ENCODE measurements at places on chromosomes 5 and 9.
A peak's percentile ranks its signal among the peaks of the same experiment; 100 is the strongest.

- no peak for DNase-seq
Measured at GRCh38 chr9:23606107-23606506, 219.9 kb downstream of the ELAVL2 start.

- DNase-seq: no peak
Measured at GRCh38 chr9:69199769-69200470, 25.8 kb downstream of the TJP2 start.

DNA sequence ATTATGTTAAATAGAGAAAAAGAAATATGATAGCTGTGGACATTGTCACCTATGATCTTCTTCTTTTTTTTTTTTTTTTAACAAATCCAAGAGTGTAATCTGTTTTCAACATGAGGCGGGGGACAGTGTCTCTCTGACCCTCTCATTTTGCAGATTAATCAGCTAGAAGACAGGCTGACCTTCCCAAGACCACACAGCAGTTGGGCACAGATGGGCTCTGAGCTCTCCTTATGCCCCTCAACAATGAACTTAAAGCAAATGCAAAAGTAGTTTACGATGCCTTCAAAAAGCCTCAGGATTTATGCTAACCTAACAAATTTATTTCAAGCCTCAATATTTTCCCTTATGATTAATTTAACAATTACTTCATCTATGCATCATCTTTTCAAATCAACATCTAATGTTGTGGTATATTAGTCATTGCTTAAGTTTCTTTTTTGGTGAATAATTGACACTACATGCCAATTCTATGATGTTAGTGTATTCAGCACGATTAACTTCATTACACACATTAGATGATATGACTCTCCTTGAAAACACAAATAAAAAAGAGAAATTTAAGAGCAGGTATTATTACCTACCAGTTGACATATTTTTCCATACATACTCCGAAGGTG is 7.4 kb downstream of the NFIL3 start:
- DNase-seq: no peak

- no peak for DNase-seq
Measured at GRCh38 chr5:97071101-97071500, 71.3 kb downstream of the LIX1 start.

DNA sequence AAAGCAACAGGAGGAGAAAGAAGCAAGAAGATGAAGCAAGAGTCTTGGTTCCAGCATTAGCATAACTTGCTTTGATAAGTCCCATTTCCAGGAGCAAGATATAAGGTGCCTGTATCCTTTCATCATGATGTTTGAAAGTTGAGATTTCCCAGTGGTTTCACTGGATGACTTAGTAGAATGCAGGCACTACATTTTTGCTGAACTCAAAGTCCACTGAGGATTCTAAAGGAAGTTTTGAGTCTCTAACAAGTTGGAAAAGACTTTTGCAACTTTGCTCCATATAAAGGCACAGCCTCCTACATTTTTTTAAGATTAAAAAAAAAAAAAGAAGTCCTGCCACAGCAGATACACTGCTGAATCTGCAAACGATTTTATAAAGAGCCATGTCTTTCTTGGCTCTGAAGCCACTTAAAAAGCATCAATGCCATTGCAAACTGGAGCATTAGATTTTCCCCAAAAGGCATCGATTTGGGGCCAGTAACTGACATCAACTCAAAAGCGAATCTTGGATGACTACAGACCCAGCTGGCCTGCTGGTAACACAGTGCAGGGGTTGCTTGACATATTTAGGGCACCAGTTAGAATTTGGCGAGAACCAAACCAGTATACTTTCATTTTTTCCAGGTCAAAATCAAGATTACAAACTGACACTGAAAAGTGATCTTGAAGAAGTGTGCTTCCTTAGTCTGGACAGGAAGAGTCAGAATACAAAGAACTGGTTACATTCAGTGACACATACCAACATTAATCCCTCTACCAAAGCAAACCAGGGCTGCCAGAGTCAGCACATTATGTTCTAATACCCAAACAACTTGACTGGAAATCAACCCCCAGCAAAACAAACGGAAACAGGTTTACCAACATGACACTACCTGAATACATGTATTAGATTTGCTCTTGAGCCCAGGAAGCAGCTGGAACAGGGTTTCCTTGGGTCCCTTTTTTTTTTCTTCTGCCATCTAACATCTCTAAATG is 39.1 kb upstream of the KCNV2 start:
- DNase-seq: no peak

- DNase-seq: no peak
Measured at GRCh38 chr5:169112016-169112415, 188.9 kb downstream of the SLIT3 start.

GRCh38 chr9:25418974-25419373 is 259.3 kb downstream of the TUSC1 start:
- DNase-seq: no peak

- no peak for DNase-seq
Measured at GRCh38 chr9:86324901-86325300, 29.3 kb downstream of the TUT7 start.

DNA sequence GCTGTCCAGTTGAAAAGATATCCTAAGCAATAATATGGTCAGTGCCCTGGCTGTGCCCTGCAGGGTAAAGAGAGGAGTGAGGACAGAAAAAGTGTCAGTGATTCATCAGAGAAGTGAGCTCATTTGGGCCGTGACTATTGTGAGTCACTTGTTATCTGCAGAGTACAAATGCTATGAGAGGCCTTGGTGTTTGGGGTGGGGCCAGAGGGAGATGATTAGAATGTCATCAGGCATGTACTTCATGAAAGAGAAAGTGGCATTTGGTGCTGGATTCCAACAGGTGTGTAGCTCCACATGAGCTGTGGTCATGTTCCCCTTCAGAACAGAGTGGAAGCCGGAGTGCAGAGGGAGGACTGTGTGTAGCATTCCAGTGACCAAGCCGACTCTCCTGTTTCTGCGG is 174.1 kb downstream of the KDM4C start:
- peak; percentile 75 for DNase-seq

DNA sequence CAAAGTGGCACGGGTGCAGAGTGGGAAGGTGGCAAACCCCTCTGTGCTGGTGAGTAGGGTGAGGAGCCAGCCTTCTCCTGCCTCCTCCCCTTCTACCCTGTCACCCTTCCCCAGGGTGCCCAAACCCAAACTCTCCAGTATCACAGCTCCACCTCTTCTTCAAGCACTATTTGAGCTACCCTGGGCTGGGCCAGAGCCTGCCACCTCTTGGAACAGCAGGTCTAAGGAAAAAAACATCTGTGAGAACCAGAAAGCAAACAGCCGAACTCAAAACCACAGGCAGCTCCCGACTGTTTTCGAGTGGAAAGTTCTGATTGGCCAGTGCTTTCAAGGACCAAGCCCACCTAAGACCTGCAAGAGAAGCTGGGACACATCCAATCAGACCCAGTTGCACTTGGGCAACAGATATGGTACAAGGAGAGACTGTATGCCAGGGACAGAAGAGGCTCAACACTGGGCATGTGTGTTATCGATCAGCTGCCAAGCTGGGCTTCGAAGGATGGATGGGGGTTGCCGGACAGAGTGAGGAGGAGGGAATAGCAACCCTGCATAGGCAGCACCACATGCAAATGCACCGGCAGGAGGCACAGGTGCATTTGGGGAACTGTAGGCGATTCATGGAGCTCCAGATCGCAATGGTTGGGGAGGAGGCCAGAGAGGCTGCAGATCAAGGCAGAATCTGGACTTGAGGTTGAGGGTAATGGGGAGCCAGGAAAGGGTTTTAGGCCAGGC is 19.7 kb downstream of the ACSL6 start:
- DNase-seq: no peak

DNA sequence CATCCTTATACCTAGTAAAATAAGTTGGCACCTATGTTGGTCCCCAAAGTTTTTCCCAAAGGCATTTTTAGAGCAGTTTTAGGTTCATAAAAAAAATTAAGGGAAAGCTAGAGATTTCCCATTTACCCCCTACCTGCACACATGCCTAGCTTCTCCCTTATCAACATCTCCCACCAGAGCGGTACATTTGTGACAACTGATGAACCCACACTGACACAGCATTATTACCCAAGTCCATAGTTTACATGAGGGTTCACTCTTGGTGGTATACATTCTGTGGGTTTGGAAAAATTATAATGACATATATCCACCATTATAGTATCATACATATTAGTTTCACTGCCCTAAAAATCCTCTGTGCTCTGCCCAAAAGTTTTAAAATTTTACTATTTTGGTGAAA is 12.0 kb downstream of the RAD1 start:
- DNase-seq: no peak

- DNase-seq: peak; percentile 45
Measured at GRCh38 chr5:168114444-168115017, 176.9 kb upstream of the WWC1 start.

DNA sequence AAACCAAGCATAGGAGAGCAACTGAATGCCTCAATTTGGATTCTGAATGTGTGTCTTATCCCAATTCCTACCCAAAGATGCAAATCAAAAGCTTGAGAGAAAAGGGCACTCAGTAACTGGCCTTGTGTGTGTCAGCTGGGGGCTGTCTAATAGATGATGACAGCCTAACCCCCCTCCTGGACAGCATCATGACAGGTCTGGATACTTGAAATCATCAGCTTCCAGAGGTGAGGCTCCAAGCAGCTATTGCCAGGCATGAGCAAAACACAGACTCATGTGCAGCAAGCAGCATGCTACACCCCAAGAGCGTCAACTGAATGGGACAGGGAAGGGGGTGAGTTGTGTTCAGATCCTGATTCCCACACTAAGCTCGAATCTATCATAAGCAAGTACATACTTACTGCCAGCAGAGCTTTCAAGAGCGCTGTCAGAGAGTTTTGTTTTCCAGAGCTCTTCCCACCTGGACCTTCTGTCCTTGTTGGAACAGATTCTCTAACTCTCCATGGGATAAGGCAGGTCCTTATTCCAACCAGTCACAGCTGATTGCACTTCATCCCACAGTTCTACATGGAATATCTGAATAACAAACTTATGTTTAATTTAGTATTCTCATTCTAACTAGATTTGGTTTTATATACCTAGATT is 467.5 kb downstream of the DTWD2 start:
- peak; percentile 65 for DNase-seq

DNA sequence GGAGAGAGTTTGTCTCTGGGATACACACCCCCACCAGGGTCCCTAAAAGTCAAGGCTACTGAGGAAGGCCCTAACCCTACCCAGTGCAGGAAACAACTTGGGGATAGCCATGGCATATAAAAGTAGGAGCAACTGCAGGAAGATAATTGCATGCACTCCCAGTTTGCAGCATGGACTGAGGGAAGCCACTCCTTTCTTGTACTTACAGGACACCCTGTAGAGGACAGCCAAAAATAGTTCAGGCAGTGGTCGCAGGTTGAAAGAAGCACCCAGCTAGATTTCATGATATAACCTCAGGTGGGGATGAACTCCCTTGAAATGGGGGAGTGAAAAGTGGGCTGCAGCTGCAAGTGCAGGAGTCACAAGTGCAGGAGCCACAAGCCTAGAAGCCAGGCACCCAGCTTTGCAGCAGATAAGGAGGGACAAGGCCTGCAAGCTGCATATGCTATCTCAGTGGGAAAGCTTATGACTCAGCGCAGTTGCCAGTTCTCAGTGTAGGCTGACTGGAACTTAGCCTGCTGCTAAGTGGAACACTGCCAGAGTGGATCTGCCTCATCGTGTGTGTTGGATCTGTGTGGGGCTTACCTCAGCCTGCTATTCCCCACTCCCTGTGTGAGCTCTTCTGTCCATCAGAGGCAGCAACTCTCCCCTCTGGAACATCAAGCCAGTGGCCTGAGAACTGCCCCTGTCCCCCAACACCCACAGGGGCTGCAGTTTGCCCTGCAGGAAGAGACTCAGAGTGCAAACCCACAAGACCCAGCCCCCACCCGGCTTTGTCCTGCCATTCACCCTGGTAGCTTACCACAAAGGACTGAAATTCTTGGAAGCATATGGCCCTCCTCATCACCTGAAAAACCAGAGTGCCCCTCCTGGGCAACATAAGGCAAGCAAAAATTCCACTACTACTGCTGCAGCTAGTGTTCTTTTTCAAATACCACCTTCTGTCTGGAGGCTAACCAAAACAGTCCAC is 42.7 kb downstream of the CYLC2 start:
- DNase-seq: peak; percentile 97

DNA sequence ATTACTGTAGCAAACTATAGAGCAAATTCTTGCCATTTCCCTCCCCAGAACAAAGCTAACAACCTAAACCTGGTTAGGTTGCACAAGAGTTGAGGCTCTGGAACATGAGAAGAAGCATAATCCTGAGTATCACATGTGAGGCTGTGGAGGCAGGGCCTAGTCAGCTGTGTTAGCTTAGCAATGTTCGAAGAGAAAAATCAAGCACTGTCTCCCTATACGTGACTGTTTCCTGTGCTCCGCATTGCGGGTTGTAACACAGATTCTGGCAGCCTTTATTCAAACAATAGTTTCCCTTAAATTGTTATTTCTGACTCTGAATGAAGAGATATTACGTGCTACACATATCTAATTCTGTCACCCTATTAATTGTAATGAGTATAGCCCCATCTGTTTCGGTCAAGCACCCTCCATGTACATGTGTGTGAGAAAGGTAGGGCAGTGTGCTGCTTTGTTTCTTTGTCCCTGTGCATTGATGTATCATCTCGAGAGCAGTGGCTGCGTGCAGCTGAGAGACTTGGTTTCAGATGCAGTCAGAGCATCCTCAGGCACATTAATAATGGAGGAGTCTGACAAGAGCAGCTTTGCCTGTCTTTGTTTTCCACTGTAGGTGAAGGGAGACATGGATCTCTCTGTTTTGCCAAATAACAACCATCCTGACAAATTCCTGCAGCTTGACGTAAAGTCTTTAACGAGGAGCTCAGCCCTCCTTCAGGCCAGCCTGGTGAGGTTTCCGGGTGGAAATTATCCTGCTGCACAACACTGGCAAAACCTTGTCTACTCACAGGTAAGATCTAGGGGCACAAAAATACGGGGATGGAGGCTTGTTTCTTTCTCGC is at the start of gene MINAR2:
Gene MINAR2, plus strand, starts transcription at position 523 of the 836 bp plus-strand sequence. Its CDS starts 97 bp downstream, at position 620.
- DNase-seq: no peak

GRCh38 chr5:129664336-129664937 is 83.5 kb upstream of the MINAR2 start:
- DNase-seq: no peak

- no peak for DNase-seq
Measured at GRCh38 chr5:165139262-165139661, 1633.8 kb downstream of the MAT2B start.

GRCh38 chr5:173664154-173664526 is 47.7 kb upstream of the BOD1 start:
- no peak for DNase-seq

- DNase-seq: peak; percentile 80
Measured at GRCh38 chr5:81854915-81855314, 104.0 kb upstream of the SSBP2 start.

GRCh38 chr5:111223787-111224560 is at the start of gene CAMK4:
Gene CAMK4, plus strand, starts transcription at chr5:111224384. Its CDS starts 100 bp downstream, at chr5:111224484.
- peak; percentile 85 for DNase-seq

DNA sequence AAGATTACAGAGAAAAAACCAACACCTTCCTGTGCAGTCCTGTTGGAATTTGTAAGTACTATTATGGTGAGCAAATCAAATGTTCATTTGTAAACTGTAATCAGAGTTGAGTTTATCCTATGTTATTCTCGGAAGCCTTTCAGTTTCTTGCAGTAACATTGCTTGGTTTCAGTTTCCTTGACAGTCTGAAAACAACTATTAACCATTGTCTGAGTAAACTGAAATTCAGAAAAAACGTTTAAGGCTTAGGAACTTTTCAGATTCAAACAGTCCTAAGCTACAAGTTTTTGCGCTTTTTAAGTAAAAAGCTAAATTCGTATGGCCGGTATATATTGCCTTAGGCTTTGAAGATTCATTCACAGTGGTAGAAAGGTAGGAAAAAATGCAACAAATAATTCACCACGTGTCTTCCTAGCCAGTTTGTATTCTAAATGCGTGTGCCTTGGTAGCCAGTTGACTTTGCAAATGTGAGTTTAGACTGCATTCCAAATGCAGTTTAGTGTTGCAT is 2.5 kb downstream of the GPBP1 start:
- peak; percentile 15 for DNase-seq

Measured in G401 (cell line).